ENCODE measurements at places on chromosomes 11 and 22.

DNA sequence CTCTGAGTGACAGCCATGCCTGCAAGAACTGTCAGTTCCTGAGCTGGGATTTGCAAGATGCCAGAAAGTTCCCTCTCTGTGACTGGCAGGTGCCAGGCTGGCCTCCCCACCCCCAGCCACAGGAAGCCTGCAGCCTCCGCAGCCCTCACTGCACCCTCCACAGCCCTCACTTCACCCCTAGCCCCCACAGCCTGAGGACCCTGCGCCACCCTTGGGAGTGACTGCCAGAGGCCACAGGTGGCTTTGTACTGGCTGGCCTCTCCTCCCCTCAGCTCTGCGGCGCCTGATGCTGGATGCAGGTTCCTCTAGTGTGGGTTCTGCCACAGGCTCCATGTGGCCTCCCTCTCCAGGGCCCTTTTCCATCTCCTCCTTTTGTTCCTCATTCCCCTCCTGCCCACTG is 28.7 kb downstream of the MPPED1 start:
- no peak overlapping the region for H3K27ac ChIP-seq
- no peak overlapping the region for H3K4me3 ChIP-seq
- H3K27me3 ChIP-seq: no peaks in the 10 kb centered on the region
- H3K4me1 ChIP-seq: no peaks in the 10 kb centered on the region

DNA sequence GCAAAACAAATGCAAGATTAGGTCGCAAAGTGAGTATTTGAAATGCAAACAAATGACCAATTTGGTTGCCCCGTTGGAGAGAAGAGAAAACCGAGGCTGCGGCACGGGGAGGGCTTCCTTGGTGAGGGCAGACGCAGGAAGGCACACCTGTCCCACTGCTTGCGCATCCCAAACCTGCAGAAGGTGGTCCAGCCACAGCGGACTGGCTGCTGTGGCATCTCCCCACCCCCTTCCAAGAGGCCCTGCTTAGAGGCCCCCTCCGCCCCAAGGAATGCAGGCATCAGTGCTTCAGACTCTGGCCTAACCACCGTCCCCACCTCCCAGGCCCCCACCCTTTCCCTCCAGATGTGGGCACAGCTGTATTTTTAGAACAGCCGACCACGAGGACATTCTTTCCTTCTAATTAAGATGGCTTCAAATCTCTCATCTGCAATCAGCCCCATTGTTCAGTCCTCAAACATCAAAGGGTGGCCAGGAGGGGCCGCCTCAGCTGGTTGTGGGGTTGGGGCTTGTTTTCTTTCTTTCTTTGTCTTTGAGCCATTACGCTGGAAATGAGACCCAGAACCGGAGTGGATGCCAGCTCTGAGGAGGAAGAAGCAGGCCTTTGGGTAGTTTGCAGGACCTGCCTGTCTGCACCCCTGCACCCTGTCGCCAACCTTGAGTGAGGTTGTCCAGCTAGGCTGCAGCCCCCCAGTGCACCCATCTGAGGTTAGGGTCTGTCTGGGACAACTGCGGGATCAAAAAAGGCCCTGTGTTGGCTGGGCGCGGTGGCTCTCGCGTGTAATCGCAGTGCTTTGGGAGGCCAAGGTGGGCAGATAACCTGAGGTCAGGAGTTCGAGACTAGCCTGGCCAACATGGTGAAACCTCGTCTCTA is 9.4 kb upstream of the DERL3 start:
- no peaks in the 10 kb centered on the region for H3K27me3 ChIP-seq
- no peak overlapping the region for H3K4me3 ChIP-seq
- H3K36me3 ChIP-seq: no peaks in the 10 kb centered on the region
- peaks cover 30% of the 10 kb centered on the region for H3K4me1 ChIP-seq
- DNase-seq: no peak
- H3K27ac ChIP-seq: no peak overlapping the region

DNA sequence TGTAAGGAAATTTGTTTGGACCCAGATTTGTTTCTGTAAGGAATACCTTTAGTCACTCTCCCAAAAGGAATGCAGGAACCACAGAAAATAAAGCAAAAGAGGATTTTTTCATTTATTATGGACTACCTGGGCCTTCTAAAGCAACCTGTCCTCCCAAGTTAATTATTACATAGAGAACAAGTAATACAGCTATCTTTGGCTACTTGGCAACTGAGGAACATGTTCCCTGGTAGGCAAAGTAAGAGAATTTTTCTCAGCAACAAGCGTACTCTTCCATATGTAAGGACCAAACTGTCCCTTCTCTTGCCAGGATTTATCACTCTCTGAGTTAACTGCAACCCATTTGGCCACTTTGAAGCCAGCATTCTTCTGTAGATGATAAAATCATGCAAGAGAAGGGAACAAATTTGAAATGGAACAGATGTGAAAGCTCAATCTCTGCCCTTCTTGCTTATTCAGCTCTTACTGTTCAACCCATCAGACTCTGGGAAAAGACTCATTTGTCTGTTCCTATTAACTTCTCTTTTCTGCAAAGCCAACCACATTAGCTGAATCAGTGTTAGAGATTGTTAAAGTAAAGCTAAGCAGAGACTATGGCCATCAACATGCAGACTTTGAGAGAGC is 190.2 kb downstream of the SWAP70 start:
- peaks cover 18% of the 10 kb centered on the region for H3K36me3 ChIP-seq
- H3K4me1 ChIP-seq: no peaks in the 10 kb centered on the region
- H3K27ac ChIP-seq: no peak overlapping the region

DNA sequence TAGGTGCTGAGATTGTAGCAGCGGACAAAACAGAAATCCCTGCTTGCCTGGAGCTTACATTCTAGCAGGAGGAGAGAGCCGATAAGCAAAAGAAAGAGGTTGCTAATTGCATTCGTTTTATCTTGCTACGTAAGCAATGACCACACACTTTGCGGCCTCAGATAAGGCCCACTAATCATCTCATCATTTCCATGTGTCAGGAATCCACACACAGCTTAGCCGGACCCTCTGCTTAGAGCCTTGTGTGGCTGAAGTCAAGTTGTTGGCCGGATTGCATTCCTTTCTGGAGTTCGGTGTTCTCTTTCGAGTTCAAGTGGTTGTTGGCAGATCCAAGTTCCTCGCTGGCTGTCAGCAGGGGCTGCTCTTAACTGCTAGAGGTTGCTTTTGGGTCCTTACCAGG is 101.6 kb downstream of the CHST1 start:
- no peaks in the 10 kb centered on the region for H3K27me3 ChIP-seq
- no peaks in the 10 kb centered on the region for H3K36me3 ChIP-seq
- no peak overlapping the region for H3K27ac ChIP-seq
- H3K4me3 ChIP-seq: no peak overlapping the region
- DNase-seq: peak; percentile 83
- peaks cover 4% of the 10 kb centered on the region for H3K4me1 ChIP-seq

DNA sequence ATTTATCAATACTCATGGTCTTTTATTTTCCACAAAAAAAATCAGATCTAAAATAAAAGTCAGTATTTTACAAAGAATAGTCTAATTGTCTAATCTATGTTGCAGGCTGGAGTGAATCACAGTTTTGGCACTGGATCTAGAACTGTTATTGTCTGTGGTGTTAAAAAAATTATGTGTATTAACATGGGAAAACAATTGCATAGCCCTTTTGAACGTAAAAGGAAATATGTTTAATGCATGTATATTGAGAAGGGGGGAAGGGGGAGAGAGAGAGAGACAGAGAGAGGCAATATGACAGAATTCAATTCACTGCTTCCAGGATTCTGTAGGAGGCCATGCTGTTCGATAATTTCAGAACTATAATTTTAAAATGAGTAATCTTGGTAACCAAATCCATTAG is 324.9 kb upstream of the CCDC90B start:
- peaks cover 24% of the 10 kb centered on the region for H3K4me1 ChIP-seq
- no peak overlapping the region for H3K4me3 ChIP-seq
- no peak for DNase-seq
- no peaks in the 10 kb centered on the region for H3K27me3 ChIP-seq
- H3K27ac ChIP-seq: peak overlapping the region; percentile 77

GRCh38 chr22:32354360-32355351 is 3.0 kb upstream of the RFPL3 start:
- no peaks in the 10 kb centered on the region for H3K4me1 ChIP-seq
- no peaks in the 10 kb centered on the region for H3K36me3 ChIP-seq
- no peak overlapping the region for H3K4me3 ChIP-seq
- DNase-seq: no peak
- H3K27ac ChIP-seq: no peak overlapping the region

GRCh38 chr11:126507646-126508045 is 152.2 kb downstream of the ST3GAL4 start:
- no peaks in the 10 kb centered on the region for H3K27me3 ChIP-seq
- H3K4me3 ChIP-seq: no peak overlapping the region
- no peaks in the 10 kb centered on the region for H3K4me1 ChIP-seq
- H3K27ac ChIP-seq: no peak overlapping the region
- no peak for DNase-seq

DNA sequence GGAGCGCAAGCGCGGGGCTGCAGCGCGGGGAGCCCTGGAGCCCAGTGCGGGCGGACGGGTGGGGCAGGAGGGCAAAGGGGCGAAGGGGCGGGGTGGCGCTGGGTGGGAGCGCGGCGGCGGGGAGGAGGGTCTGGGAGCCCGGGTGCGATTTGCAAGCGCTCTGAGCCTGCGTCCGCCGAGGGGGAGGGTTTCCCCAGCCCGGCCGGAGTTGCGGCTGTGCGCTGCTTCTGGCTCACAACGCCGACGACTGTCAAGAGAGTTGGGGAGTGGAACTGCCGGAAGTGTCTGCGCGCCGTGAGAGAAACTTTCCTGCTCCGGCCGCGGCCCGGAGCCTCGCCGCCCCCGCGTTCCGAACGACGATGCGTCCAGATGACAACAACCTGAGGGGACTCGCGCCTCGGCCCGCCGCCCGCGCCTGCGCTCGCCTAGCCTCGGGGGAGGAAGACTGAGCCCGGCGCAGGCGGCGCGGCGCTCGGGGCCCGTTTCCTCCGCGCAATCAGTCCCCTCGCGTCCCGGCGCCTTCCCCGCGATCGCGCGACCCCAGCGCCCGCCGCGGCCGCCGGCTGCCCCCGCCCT is at the start of gene ARHGAP42:
Gene ARHGAP42 (plus strand): TSS at position 235 of the 576 bp plus-strand sequence. CDS start 391 bp downstream, outside the sequence.
- no peaks in the 10 kb centered on the region for H3K36me3 ChIP-seq
- no peaks in the 10 kb centered on the region for H3K27me3 ChIP-seq
- peak within 1 kb of the TSS; percentile 76 for H3K27ac ChIP-seq

DNA sequence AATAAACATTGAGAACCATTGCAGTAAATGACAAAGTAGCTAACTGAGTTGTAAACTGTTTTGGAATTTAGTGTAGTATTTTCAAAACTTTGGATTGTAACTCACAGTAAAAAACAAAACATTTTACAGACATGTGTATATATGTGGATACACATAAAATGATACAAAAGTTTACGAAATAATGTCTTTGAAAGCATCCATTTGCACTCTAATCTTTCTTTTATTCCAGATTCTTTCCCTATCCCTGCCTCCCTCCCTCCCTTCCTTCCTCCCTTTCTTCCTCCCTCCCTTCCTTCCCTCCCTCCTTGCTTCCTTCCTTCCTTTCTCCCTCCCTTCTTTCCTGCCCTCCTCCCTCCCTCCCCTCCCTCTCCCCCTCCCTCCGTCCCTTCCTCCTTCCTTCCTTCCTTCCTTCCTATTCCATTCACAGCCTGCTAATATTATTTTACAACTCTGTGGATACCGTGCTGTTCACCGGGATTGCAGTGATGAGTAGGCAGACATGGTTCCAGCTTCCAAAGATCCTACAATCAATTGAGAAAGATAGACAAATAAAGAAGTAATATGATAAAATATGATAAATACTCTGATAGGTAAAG is 3.5 kb downstream of the RRM1 start:
- H3K27ac ChIP-seq: no peak overlapping the region
- no peaks in the 10 kb centered on the region for H3K36me3 ChIP-seq
- peaks cover 14% of the 10 kb centered on the region for H3K4me1 ChIP-seq
- H3K27me3 ChIP-seq: no peaks in the 10 kb centered on the region

DNA sequence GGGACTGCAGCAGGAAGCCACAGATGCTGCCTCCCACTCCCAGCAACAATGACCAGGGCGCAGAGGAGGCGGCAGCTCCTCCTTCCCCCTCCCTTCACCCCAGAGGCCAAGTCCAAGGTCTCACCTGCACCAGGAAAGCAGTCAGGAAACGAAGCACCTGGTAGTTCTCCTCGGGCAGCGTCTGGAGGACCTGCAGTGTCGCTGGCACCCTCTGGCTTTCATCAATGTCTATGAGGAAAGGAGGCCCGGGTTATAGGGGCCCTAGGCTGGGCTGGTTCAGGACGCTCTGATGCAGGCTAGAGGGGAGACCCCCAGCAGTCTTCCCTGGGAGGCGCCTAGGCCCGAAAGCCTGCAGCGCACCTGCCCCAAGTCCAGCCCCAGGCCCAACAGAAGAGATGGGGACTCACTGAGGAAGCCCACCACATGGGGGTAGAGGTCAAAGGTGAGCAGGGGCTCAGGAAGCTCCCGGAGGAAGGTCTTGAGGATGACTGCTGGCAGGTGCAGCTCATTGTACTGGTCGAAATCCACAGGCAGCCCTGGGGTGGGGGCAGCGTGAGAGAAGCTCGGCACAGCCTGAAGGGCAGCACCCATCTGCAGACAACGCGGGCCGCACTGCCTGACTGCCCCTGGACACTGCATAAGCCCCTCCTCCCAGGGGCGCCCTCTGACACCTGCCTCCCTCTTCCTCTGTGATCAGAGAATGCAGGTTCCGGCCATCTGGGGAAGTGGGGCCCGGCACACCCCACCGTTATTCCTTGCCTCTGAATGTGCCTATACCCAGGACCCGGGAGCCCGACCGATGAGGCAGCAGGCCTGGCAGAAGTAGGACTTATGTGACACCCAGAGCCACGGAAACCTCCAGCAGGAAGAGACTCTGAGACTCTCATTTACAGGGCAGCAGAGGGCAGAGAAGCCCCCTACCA is 20.9 kb downstream of the ARHGAP1 start:
- DNase-seq: no peak
- H3K27ac ChIP-seq: no peak overlapping the region
- no peak overlapping the region for H3K4me3 ChIP-seq
- H3K4me1 ChIP-seq: peaks cover 24% of the 10 kb centered on the region
- peaks cover 38% of the 10 kb centered on the region for H3K36me3 ChIP-seq

DNA sequence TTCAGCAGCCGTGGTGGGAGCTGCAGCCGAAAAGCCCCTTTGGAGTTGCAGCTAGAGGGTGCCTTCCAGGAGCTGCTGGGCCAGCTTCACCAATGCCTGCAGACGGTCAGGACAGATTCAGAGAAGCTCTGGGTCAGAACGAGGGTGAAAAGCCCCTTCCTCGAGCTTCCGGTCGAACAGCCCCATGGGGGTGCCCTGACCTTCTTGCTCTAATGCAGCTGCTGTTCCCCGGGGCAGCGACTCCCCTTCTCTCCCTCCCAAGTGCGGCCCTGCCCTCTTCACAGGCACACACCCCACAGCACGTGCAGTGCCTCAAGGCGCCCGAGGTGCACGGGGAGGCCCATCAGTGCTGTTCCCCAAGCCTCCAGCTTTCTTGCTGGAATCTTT is 9.6 kb upstream of the IFITM3 start:
- DNase-seq: no peak
- no peak overlapping the region for H3K4me3 ChIP-seq
- H3K27ac ChIP-seq: no peak overlapping the region
- H3K36me3 ChIP-seq: no peaks in the 10 kb centered on the region

- no peaks in the 10 kb centered on the region for H3K36me3 ChIP-seq
- no peak overlapping the region for H3K4me3 ChIP-seq
- H3K4me1 ChIP-seq: no peaks in the 10 kb centered on the region
Observed at GRCh38 chr11:126544108-126545056, 188.9 kb downstream of the ST3GAL4 start.

Measured in thyroid gland (tissue), 4 donors.